Esophagus muscularis mucosa (tissue), 4 donors: ENCODE measurements at places on chromosomes 11 and 22. TPM values are rescaled to one million over a fixed set of nuclear protein-coding genes. Genes with fewer than 3 reads are reported as not detected.

- H3K27ac ChIP-seq = no peak within 1 kb of the TSS
- no peaks in the 10 kb centered on the region for H3K36me3 ChIP-seq
- peaks cover 31% of the 10 kb centered on the region for H3K4me1 ChIP-seq
These were observed at the start of gene KCNJ4 for GRCh38 chr22:38455076-38455529. TSS of gene KCNJ4 (minus strand) at chr22:38455199. CDS start at chr22:38428132, 27,067 bp downstream.

DNA sequence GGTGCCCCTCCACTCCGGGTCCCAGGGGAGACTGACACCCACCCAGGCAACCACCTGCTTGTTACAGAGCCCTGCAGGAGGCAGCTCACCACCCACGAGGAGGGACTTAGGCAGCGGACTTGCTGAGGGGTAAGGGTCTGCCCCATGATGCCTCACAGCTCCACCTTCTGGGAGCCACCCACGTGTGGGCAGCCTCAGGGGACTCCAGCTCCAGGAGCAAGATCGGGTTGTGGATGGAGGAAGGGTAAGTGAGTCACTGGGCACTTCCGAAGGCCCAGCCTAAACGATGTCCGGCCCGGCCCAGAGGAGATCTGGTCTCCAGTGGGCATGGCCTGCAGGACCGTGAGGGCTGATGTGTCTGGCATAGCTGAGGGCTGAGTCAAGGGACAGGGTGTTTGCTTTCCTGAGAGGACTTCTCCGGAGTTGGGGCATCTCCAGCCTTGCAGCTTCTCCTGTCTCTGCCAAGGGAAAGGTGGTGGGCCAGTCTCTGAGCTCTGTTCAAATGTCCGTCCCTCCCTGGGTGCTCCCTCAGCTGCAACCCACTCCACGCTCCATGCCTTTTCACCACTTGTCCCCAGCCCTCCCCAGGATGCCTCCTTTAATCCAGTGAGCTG lies 32.3 kb upstream of the P2RY2 start:
- no peak for DNase-seq
- H3K4me1 ChIP-seq = peaks cover 10% of the 10 kb centered on the region
- no peak overlapping the region for H3K27ac ChIP-seq
- no peaks in the 10 kb centered on the region for H3K36me3 ChIP-seq
- no peak overlapping the region for H3K4me3 ChIP-seq

- peaks cover 37% of the 10 kb centered on the region for H3K4me1 ChIP-seq
- no peaks in the 10 kb centered on the region for H3K36me3 ChIP-seq
- H3K27me3 ChIP-seq = no peaks in the 10 kb centered on the region
- no peak overlapping the region for H3K4me3 ChIP-seq
These were observed 2.8 kb downstream of the IL17RA start for GRCh38 chr22:17087498-17088131.

DNA sequence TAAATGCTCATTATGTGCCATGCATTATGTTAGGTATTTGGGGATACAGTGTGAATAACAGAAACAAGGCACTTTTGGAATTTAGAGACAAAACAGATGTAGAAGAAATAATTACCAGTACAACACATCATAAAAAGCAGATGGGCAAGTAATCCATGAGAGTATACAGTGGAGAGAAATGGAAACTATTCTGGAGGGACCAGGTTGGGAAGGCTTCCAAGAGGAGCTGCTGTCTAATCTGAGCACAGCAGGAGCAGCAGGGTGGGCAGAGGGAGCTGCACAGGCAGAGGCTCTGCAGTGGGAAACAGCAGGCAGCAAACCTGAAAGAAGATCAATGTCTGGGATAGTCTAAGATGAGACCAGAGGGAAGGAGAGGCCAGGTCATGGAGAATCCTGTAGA lies 268.7 kb upstream of the CCDC90B start:
- no peaks in the 10 kb centered on the region for H3K4me1 ChIP-seq
- no peak for DNase-seq
- H3K27ac ChIP-seq = no peak overlapping the region
- H3K4me3 ChIP-seq = no peak overlapping the region
- H3K27me3 ChIP-seq = no peaks in the 10 kb centered on the region

- DNase-seq = no peak
- H3K36me3 ChIP-seq = peaks cover 84% of the 10 kb centered on the region
- peaks cover 8% of the 10 kb centered on the region for H3K4me1 ChIP-seq
- H3K4me3 ChIP-seq = no peak overlapping the region
- no peaks in the 10 kb centered on the region for H3K27me3 ChIP-seq
- H3K27ac ChIP-seq = no peak overlapping the region
These were observed 105.5 kb downstream of the CCDC83 start for GRCh38 chr11:85960678-85961077.

DNA sequence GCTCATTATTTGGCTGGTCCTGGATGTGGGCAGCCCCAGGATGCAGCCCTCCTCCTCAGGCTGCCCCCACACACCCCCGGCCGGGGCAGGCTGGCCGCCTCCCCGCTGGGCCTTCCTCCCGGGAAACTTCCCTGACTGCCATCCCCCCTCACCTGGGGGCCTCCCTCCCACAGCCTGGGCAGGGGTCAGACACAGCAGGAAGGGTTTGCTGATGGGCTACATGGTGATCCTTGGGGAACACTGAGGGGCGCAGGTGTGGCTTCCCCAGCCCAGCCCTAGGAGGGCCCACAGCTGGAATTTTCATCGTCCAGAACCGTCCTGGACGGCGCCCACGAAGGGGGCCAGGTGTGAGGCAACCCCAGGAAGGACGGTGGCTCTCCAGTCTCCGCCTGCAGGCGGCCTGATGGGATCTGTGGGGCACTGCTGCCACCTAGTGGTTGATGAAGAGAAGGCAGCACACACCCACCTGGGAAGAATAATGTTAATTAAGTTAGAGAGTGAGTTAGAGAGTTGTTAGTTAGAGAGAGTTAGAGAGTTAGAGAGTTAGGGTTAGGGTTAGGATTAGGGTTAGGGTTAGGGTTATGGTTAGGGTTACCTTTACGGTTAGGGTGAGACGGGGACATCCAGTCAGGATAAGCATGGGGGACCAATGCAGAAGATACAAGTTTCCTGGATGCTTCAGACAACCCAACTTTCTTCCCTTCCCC lies 75.9 kb upstream of the PRR5 start:
- H3K4me1 ChIP-seq = peaks cover 4% of the 10 kb centered on the region
- H3K36me3 ChIP-seq = no peaks in the 10 kb centered on the region
- no peak overlapping the region for H3K4me3 ChIP-seq
- H3K27ac ChIP-seq = no peak overlapping the region
- DNase-seq = no peak

LZTR1 gene
- total RNA-seq = 62.5 TPM

BTG4 gene
- total RNA-seq = not detected
